Hematopoietic multipotent progenitor cell treated with erythropoietin and hydrocortisone succinate and interleukin-3 and kit ligand, for 6 days (in vitro differentiated cells): ENCODE measurements at places on chromosomes 7 and 10.
A peak's percentile ranks its signal among the peaks of the same experiment; 100 is the strongest.

DNA sequence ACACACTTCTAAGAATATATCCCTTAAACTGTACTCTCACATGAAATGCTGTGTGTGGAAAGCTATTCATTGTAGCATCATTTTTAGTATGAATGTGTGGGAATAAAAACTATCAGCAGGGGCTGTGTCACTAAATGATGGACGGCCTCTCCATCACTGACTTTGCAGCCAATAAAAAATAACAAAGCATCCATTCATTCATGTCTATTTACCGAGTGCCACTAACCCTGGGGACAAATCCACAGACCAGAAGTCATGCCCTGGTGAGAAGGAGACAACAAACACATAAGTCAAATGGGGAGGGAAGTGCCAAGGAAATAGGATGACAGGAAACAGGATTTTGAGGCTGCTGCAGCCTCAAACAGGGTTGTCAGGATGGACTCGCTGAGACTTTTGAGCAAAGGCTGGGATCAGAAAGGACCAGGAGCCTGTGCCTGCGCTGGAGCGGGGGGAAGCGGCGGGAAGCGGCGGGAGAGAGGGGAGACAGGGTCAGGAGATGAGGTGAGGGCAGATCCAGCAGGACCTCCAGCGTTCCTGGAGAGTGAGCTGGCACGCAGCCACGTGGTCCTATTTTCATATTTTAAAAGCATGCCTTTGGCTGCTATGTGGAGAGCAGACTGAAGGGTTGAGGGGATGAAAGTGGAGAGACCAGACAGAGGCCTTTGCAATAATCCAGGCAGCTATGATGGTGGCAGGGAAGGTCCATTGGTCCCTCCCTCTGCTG lies 2.2 kb upstream of the NOM1 start:
- DNase-seq, result no peak

DNA sequence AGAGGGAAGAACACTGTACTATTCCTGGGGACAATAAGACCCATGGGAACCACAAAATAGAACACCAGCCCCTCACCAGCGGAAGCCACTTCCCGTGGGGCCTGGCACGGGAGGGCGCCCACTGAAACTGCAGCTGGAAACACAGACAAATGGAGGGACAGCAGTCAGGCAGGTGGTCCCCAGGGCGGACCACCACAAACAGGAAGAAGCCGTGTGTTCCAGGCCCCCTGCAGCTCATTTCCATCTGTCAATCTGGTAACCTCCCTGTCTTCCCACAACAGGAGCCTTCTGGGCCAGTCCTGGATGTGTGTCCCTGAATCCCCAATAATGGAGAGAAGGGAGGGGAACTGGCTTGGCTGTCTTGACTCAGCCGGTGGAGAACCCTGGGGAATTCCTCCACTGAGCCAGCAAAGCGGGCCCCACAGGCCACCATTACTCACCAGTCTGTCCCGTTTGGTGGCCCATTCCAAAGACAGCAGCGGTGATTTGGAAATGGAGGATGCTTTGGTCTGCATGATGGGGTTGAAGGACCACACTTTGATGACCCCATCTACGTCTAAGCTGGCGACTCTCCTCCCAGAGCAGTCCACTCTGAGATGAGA lies 16.7 kb downstream of the WDR91 start:
- no peak for DNase-seq

- no peak for DNase-seq
Measured at GRCh38 chr10:68666280-68666760, 54.7 kb upstream of the CCAR1 start.

DNA sequence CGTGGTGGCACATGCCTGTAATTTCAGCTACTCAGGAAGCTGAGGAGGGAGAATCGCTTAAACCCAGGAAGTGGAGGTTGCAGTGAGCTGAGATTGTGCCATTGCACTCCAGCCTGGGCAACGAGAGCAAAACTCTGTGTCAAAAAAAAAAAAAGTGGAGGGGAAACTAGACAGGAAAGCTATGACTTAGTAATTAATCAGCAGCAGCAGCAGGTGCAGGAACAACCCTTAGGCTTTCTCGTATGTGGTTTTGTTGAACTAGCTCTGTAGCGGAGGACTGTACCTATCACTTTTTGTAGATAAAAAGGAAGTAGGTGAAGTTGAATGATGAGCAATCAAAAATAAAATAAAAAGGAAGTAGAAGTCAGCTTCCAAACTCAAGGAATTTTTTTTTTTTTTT lies 76.9 kb upstream of the KMT2C start:
- peak; percentile 29 for DNase-seq

DNA sequence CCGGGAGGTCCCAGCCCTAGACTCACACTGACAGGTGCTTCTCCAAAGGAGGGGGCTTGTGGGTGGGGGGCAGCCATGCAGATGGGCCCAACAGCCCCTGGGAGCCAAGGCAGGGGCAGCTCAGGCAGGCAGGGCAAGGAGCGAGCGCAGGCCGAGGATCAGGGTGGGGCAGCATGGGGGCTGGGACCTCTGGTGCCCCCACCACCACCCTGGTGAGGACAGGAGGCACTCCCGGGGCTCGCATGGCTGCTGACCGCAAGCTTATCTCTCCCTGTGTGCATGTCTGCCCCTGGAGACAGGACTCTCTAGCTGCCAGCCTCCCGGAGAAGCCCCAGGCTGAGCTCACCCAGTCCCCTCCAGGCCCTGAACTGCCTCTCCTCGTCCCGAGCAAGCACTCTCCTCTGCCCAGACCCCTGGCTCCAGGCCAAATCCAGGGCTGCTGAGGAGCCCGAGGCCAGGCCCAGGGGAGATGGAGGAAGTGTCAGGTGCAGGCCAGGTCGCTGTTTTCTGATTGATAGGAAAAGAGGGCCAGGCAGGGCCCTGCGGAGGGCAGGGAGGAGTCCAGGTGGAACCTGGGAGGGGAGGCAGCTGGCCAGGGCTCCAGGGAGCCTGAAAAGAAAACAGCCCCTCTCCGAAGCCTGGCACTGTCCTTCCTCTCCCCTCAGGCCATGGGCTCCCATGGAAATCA lies 39.0 kb downstream of the PDGFA start:
- peak; percentile 81 for DNase-seq

- no peak for DNase-seq
Measured at GRCh38 chr7:56174875-56175760, 58.9 kb upstream of the NUPR2 start.

- DNase-seq, result no peak
Measured at GRCh38 chr10:3503299-3503698, 281.7 kb downstream of the KLF6 start.

DNA sequence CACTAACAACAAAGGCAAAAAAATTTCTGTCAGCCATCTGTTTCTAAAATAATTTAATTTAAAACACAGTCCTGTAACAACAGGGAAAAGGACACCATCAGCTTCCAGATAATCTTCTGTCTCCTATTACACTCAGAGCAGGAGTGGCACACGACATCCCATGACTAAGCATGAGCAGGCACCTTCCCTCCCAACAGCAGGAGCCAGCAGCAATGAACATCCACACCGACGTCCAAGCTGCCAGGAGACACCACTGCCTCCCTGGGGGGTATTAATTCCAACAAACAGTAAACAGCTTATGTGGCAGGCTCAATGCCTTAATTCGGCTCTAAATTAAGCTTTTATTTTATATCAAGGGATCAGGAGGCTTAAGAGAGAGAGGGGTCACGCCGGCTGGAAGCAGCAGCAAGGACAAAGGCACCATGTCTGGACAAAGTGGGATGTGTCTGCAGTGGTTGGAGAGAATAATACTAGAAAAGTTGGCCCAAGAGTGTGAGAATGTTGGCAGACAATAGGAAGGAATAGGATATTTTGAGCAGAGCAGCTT lies 45.7 kb downstream of the KIAA1549 start:
- DNase-seq, result peak; percentile 23

DNA sequence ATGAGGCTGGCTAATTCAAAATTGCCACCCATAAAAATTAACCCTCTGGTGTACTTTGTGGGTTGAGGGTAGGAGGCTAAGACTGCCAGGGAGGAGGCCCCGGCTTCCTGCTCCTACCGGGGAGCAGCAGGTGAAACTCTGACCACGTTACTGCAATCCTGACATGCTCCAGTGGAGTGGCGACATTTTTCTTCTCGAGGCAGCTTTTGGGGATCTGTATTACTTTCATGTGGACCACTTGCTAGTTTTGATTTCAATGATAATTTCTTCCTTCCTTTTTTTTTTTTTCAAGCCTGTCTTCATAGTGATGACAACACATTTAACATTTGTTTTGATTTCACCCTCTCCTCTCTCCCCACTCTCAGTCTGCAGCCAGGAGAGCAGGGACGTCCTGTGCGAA lies 14.6 kb downstream of the GATA3 start:
- no peak for DNase-seq

GRCh38 chr10:110505130-110505770 lies 7.5 kb downstream of the DUSP5 start:
- DNase-seq, result no peak

GRCh38 chr7:2903682-2904162 lies 59.6 kb upstream of the GNA12 start:
- DNase-seq, result no peak

GRCh38 chr10:69914398-69915214 lies 112.9 kb downstream of the COL13A1 start:
- peak; percentile 80 for DNase-seq

DNA sequence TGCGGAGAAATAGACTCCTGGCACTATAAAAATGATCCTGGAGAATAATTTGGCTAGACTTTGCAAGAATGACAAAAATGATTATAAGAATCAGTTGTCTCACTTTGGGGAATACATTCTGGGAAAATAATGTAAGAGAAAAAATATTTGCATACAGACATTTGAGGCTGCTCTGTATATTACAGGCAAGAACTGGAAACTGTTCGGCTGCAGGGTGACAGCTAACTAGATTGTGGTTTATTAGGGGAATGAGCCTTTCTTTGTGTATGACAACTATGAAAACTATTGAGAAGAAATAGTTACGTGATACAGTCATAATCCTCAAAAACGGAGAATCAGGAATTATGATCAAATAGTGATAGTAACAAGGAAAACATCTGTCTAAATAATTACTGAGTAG lies 8.6 kb downstream of the TRIM56 start:
- DNase-seq, result no peak

GRCh38 chr7:519484-520390 lies at the start of gene PDGFA:
Gene PDGFA, minus strand, starts transcription at chr7:519846. Its CDS starts 845 bp downstream, at chr7:519001.
- peak; percentile 59 for DNase-seq

DNA sequence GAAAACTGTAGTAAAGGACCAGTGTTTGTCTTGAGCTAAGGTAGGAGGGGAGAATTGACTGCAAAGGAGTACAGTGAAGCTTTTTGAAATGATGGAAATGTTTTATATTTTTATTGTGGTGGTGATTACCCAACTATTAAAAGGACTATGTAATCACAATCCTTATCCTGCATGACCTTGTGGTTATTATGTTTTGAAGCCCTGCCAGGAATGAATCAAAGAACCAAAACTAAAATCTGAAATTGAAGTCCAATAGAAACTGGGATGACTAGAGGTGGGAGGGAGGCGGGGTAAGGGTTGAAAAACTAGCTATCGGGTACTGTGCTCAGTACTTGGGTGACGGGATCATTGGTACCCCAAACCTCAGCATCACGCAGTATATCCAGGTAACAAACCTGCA lies 8.2 kb downstream of the CCDC7 start:
- no peak for DNase-seq

DNA sequence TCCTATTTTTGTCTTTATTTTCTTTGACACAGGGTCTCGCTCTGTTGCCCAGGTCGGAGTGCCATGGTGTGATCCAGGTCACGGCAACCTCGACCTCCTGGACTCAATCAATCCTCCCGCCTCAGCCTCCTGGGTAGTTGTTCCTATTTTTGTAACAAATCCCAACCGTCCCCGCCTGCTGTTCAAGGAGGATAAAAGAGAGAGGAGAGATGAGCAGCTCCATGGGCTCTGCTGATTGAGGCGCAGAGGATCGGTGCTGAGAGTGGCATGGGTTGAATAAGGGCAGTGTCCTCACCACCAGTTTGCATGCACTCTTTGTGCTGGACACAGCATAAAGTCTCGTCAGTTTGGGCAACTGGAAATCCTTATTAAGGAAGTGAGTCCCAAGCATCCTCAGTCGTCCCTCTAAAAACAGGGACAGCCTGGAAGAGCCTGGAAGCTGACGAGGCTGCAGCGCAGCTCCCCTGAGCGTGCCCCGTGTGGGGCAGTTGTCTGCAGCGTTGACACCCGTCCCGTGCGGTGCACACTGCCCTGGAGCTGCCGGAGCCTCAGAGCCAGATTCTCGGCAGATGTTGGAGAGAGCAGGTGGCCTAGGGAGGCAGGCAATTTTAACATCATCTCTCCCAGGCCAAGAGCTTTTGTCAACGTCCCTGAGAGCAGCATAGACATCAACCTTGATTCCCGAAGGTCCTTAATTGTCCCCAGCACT lies 404.2 kb upstream of the RNF32 start:
- no peak for DNase-seq

DNA sequence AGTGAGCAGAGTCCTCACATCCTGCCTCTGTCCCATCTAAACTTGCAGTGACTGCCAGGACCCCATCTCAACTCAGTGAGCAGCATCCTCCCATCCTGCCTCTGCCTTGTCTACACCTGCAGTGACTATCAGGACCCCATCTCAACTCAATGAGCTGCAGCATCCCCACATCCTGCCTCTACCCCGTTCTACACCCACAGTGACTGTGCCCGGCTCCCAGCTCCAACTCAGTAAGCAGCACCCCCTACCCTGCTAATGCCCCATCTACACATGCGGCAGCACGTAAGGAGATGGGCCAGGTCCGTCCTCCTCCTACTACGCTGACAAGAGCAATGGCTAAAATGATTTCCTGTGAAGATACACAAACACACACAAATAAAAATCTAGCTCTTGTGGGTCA lies 65.5 kb downstream of the TNS3 start:
- DNase-seq, result no peak

DNA sequence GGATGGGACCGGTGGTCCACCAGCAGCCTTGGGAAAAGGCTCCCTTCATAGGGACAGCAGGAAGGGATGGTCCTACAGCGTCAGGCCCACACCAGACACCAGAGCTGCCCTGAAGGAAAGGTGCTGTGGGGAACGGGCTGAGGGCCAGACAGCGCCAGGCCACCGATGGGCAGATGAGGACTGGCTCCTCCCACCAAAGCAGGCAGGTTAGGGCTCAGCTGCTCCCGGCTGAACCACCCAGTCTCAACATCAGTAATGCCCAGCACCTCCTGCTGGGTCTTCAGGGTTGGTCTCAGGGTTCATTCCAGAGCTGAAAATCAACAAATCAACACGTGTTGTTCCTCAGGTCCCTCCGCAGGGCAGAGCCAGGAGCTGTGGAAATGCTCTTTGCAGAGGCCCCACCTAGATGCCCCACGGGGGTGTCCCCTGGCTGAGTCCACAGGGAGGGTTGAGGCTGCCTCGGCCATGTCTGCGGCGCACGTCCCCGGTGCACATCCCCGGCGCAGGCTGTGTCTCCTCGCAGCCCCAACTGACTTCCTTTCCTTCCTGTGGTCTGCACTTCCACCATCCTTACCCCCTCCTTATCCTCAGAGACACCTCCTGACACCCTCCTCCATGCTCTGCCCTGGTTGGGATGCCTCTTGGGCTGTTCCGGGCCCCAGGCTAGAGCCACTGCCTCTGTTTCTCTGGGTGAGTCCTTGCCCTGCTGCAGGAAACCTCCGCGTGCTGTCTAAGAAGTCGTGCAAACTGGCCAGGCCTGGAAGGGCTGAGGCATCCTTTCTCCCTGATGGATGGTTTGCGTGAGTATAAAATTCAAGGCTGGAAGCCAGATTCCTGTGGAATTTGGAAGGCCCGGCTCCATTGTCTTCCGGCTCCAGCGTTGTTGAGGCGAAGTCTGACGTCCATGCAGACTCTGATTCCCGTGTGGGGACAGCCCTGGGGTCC lies 32.8 kb upstream of the CFAP46 start:
- DNase-seq, result no peak

- DNase-seq, result no peak
Measured at GRCh38 chr7:95808396-95808795, 36.0 kb downstream of the DYNC1I1 start.
